Astrocyte of the hippocampus (primary cell): ENCODE measurements at places on chromosomes 5 and 9.

DNA sequence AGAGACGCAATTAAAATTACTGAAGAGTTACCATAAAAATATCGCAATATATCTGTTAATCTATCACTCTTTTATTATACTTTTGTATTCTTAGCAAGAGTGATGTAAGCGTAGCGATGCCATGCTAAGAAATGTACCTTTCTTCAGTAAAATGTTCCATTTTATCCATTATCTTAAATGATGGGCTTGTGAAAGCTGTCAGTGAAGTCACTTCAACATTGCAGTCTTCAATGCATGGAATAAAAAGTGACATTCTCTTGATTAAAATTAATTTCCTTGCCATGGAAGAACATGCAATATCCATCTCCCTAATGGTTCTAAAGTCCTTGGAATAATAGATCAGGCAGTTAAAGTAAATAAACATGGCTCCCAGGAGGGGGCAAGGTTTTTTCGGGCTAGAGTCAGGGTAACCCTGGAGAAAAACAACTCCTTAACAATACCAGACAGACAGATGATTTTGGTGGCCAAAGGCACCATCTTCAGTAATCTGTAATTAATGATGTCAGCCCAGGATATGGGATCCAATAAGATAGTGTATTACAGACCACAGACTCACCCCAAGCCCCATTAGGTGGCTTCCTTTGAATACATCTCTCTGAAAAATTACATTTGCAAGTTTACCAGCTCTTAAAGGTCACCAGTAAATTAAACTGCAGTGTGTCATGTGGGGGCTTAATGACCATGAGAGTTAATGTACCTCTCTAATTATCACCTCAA lies 677.1 kb downstream of the DTWD2 start:
- no peak for DNase-seq

GRCh38 chr9:133682818-133683585 lies 46.8 kb downstream of the DBH start:
- no peak for DNase-seq

DNA sequence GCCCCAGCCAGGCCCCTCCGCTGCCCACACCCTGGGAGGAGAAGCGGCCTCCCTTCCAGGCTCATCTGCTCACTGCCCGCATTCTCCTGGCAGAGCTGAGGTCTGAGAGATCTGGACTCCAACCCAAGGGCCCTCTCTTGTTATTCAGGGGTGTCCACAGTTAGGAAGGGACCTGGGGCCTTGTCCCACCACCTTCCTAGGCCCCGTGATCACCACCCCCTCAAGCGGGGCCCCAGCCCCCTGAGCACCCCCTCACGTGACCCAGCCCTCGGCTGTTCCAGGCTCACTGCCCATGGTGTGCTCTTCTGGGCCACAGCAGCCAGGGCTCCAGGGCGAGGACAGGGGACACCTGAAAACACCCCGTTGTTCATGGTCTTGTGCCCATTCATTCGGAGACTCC lies 48.7 kb downstream of the NEURL1B start:
- DNase-seq, result no peak

DNA sequence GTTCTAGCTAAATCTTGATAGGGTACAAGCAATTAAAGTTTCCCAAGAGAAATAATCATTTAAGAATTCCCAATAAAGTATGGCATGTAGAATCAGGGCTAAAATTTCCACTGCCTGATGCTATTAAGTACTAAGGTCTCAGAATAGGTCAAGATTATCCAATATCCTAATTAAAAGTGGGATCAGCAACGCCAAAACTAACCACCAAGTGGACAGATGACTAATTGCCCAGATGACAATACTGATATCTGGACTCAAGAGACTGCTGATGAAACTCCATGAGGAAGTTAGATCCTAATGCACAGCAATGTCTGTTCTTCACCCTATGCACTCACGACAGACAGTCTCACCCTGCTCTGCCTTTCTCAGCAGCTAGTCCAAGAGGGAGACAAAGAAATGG lies 14.3 kb downstream of the DEPDC1B start:
- DNase-seq, result no peak

- no peak for DNase-seq
Observed at GRCh38 chr9:130672933-130673615, 8.7 kb downstream of the PRDM12 start.

DNA sequence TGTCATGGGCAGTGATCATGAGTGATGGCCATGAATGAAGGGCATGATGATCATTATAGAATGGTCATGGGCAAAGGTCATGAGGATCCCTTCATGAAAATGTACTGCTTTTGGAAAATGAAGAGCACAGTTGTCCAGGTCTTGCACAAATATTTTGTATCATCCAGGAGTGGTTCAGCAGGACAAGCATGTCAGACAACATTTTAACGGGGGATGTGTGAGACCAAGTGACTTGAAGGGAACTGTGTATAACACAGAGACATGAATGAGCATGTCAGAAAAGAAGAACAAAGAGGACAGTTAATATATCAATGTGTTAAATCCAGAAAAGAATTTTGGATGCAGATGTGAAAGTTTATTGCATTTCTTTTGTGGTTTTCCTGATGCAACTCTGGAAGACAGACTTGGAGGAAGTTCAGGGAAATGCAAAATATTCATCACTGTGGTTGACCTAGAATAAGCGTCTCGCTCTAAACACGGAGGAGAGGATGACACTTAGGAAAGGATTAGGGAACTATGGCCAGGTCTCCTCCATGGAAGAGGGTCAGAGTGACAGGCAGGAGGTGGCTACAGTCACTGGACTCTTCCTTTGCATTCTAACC lies 116.1 kb upstream of the IRX4 start:
- DNase-seq, result no peak

GRCh38 chr5:166046956-166047355 lies 2244.5 kb upstream of the WWC1 start:
- DNase-seq, result no peak

- peak; percentile 20 for DNase-seq
Observed at GRCh38 chr5:23208959-23209431, 298.4 kb upstream of the PRDM9 start.

DNA sequence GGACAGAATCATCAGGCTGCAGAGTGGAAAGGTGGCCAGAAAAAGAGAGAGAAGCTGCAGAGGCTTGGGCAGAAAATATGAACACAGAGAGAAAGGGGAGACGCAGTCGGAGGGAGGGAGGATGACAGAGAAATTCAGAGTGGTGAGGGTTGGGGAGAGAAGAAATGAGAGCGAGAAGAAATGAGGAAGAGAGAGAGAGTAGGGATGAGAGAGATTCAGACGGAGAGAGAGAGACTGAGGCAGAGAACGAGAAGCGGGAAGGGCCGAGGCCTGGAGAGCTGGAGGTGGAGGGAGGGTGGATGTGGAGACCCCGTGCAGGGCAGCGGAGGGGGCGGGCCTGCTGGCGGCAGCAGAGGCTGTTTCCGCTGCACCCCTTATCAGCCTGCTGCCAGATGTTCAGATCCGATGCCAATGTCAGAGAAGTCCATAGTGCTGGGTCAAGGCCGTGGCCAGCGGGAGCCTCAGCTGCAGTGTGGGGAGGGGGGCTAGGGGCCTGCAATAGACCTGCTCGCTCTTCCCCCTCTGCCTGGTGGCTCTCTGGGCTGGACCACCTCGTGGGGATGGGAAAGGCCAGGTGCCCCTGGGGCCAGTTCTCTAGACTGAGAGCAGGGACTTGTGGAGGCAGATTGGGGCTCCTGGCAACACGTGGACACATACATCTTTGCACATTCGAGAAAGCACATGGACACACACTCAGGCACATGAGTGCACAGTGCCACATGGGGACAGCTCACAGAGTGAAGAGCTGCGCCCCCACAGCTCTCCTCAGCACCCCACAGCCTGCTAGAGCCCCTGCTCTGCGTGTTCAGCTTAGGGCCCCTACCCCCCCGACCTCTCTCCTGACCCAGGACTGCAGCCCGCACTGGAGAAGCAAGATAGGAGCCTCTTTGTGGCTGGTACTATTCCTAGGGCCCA lies 4.9 kb upstream of the NR5A1 start:
- DNase-seq, result no peak

DNA sequence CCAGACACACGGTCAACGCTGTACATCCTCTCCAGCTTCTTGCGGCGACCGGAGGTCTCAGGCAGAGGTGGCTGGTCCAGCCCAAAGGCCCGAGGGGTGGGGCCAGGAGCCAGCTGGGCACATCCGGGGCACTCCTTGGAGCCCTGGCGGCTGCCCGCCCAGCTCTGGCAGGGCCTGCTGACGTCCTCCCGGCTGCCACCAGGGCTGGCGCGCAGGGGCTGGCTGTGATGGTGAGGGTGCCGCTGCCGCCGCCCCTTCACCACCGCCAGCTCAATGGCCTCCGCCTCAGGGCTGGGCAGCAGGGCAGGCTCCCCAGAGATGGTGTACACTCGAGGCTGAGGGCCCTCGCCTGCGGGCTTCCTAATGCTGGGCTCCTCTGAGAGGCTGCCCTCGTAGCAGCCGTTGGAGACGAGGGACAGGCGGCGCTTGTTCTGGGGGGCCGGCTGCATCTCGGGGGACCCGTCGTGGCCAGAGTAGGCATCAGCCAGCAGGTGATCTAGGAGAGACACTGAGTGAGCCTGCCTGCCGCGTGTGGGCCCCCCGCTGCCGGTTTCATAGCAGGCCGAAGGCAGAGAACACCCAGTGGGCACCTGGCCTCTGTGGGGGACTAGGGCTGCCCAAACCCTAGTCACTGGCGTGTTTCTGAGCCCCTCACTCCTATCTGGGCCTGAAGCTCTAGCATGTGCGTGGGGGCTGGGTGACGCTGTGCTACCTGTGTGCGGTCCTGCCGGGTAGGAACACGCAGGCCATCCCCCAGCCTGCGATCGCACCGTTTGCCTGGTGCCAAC lies 1.5 kb downstream of the NSMF start:
- DNase-seq, result no peak

DNA sequence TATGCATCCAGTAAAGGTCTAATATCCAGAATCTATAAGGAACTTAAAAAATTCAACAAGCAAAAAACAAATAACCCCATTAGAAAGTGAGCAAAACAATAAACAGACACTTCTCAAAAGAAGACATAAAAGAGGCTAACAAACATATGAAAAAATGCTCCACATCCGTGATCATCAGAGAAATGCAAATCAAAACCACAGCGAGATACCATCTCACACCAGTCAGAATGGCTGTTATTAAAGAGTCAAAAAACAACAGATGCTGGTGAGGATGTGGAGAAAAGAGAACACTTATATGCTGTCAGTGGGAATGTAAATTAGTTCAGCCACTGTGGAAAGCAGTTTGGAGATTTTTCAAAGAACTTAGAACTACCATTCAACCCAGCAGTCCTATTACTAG lies 86.1 kb downstream of the WWC1 start:
- DNase-seq, result no peak
